ENCODE measurements at places on chromosomes 7 and 10. TPM values are rescaled to one million over a fixed set of nuclear protein-coding genes. Genes with fewer than 3 reads are reported as not detected.

Gene DNA2
- 8.2 TPM for total RNA-seq

Gene CDH23
- 3.3 TPM for total RNA-seq

GRCh38 chr10:33189808-33190207 lies 144.7 kb downstream of the NRP1 start:
- no peaks in the 10 kb centered on the region for H3K27me3 ChIP-seq
- no peak overlapping the region for H3K27ac ChIP-seq
- H3K4me3 ChIP-seq: no peak overlapping the region
- peaks cover 14% of the 10 kb centered on the region for H3K4me1 ChIP-seq
- H3K36me3 ChIP-seq: peaks cover 8% of the 10 kb centered on the region

DNA sequence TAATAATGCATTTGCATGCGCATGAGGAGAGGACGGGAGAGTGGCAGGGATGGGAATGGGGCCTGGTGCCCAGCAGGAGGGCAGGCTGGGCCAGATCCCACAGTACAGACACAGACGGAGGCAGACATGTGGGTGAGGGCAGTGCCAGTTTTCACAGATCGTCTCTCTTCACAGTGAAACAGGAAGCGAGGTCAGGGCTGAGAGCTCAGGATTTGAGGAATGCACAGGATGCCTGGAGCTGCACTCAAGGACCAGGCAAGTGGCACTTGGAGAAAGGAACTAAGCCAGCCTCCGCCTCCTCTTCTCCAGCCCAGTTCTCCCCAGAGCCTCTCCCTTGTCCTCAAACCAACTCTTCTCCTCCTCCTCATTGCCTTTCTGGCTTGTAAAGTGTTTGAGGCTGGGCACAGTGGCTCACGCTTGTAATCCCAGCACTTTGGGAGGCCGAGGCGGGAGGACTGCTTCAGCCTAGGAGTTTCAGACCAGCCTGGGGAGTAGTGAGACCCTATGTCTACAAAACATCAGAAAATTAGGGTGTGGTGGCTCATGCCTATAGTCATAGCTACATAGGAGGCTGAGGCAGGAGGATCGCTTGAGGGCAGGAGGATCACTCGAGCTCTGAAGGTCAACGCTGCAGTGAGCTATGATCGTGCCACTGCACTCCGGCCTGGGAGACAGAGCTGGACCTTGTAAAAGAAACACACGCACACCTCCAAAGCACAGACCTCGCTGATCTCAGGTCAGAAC lies 115.2 kb downstream of the HIP1 start:
- no peak overlapping the region for H3K4me3 ChIP-seq
- H3K27ac ChIP-seq: peak overlapping the region; percentile 53
- no peaks in the 10 kb centered on the region for H3K36me3 ChIP-seq

DNA sequence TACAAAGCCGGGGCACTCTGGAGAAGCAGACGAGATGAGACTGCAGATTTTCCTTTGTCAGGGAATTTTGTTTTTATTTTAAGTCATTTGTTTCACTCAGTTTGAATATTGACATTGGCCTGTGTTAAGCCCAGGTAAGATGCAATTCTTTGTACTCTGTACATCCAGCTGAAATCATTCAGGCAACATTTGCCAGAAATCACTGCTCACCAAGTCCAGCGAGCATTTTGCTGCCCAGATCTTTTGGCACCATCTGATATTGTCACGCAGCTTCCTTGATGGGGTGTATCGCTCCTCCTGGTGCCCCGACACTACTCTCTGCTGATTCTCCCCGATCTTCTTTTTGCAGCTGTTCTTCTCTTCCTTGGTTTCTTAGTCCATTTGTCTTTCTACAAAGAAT lies 261.7 kb downstream of the GALNT17 start:
- H3K27ac ChIP-seq: no peak overlapping the region
- H3K36me3 ChIP-seq: no peaks in the 10 kb centered on the region
- no peaks in the 10 kb centered on the region for H3K4me1 ChIP-seq
- no peaks in the 10 kb centered on the region for H3K27me3 ChIP-seq

DNA sequence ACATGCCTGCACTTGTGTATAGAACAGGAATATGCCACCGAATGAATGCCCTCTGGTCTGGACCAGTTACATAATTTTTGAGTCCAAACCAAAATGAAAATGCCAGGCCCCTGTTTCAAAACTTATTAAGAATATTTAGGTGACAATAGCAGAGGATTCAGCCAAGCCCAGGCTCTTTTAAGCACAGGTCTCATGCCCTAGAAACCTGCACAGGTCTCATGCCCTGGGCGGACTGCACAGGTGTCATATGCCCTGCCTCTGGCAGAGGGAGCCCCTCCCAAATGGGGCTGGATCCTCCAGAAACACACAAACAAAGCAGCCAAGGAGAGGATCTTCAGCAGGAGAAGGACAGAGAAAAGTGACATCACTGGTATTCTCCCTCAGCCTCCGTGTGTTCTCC lies 605.4 kb upstream of the NRP1 start:
- no peaks in the 10 kb centered on the region for H3K27me3 ChIP-seq
- H3K4me3 ChIP-seq: no peak overlapping the region
- H3K36me3 ChIP-seq: no peaks in the 10 kb centered on the region
- no peak overlapping the region for H3K27ac ChIP-seq
- no peak for DNase-seq

GRCh38 chr10:23263441-23264164 lies 71.5 kb downstream of the PTF1A start:
- H3K27me3 ChIP-seq: no peaks in the 10 kb centered on the region
- DNase-seq: no peak
- H3K27ac ChIP-seq: no peak overlapping the region

GRCh38 chr7:107505362-107505761 lies 35.5 kb downstream of the GPR22 start:
- H3K27me3 ChIP-seq: no peaks in the 10 kb centered on the region
- no peaks in the 10 kb centered on the region for H3K36me3 ChIP-seq
- no peak for DNase-seq
- no peaks in the 10 kb centered on the region for H3K4me1 ChIP-seq
- H3K27ac ChIP-seq: no peak overlapping the region

DNA sequence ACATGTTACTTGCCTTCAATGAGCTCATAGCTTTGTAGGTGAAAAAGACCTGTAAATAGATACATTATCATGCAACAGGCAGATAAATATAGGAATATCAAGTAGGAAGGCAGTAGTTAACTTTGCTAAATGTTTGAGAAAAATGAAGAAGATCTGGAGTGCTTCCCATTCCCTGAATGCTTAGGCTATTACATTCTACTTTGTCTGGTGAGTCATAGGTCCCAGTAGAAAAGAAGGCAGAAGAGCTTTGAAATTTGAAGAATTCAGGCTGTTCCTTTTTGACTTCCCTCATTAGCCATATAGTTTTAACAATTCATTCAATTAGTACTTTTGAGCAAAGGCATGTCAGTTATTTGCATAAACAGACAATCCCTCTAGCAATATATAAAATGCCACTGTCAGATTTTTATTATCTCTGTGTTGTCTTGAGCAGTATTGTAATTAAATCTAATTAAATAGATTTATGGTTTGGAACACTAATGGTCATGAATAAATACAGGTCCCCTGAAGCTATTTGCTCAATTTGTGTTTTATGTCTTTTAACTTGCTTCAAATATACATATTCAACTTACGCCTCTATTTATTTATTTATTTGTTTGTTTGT lies 875.0 kb downstream of the REEP3 start:
- DNase-seq: no peak
- H3K36me3 ChIP-seq: no peaks in the 10 kb centered on the region
- no peaks in the 10 kb centered on the region for H3K4me1 ChIP-seq
- no peak overlapping the region for H3K4me3 ChIP-seq

DNA sequence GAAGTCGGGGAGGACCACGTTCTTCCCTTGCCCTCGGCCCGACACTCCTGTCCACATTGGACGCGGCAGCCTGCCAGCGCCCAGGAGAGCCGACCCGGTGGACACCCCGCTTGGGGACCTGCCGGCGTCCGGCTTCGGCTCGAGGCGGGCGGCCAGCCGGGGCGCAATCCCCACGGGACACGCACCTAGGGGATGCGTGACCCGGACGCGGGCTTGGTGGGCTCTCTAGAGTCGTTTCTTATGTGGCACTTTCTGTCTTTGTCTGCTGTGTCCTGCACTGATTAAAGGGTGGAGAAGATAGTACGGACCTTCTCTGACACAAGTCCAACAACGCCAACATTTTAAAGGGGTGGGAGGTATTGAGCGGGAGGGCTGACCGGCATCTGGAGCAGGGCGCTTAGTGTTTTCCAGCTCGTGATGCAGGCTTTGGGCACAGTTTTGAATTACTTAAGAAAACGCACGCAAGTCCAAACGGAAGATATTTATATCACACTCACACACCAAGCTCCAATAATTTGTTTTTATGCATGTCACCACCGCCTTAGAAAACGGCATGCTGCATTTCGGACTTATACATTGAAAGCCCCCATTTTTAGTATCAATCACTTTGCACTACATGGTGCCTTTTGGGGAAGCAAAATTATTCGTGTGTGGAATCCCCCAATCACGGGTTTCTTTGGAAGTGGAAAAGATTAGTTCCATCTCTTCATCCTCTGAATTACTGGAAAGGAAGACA lies 3.9 kb upstream of the SPAG6 start:
- peaks cover 5% of the 10 kb centered on the region for H3K4me1 ChIP-seq
- H3K36me3 ChIP-seq: no peaks in the 10 kb centered on the region
- no peak for DNase-seq
- H3K4me3 ChIP-seq: peak overlapping the region; percentile 75
- H3K27me3 ChIP-seq: peaks cover 28% of the 10 kb centered on the region
